Activated T-helper 1 cell treated with Interleukin-2 at 50 U/mL for 16 hours (primary cell): ENCODE measurements at places on chromosomes 2 and 18.
A peak's percentile ranks its signal among the peaks of the same experiment; 100 is the strongest.

DNA sequence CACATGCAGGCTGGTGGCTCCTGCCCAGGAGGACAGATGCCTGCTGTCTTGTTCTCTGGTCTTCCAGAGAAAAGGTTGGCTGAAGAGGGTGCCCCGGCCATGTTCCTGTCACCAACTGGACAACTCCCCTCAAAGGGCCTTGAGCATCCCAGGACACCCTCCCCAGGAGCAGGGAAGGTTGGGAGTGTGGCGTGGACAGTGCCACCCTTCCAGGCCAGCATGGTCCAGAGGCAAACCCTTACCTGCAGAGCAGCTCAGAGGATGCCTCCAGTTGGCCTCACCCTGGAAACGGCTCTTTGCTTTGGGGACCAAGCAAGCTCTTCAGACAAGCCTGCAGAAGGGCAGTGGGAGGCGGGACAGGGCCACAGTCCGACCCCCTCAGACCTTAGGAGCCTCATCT lies 4.9 kb upstream of the GPC1 start:
- no peak for DNase-seq

DNA sequence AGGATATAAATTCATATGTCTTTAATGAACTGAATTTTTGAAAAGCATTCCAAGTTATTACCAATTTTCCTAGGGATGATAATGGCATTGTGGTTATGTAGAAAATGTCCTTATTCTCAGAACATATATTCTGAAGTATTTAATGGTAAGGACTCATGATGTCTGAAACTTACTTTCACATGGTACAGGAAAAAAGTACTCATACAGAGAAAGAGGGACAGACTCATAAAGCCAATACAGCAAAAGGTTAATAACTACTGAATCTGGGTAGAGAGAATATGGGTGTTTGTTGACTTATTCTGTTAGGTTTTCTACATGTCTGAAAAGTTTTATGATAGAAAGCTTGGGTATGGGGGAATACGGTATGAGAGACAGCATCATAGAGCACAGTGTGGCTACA lies 84.3 kb upstream of the SERTAD2 start:
- DNase-seq: no peak

GRCh38 chr2:217988014-217988839 lies 14.6 kb downstream of the TNS1 start:
- DNase-seq: peak; percentile 6

DNA sequence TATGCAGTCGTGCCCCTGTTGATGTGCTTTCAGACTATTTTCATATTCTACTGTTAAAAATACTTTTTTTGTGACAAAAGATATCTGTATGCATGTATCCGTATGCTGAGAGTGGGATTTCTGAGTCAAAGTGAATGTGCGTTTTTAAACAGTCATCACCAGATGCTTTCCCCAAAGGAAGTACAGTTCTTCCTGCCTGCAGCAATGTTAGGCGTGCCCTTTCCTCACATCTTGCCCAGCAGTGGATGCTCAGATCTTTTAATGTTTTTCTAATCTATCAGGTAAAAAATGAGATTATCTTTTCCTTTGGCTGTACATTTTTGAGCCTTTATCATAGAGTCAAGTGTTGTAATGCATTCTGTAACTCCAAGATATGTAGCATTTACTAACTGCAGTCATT lies 111.7 kb downstream of the PTPRM start:
- no peak for DNase-seq

DNA sequence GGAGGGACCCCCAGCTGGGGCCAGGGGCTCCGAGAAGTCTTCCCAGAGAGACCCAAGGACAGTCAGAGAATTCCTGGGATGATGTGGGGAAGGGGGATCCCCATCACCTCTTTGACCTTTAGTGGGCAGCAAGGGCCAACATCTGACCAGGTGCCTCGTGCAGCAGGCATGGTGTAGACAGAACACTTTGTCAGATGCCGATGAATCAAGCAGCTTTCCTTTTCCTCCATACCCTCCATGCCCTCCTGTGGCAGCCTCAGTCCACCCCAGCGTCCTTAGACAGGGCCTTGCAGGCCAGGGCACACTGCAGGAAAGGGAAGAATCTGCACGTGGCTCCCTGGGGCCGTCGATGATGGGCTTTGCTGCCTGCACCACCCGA lies 26.3 kb downstream of the GPR55 start:
- DNase-seq: no peak

- DNase-seq: no peak
Observed at GRCh38 chr18:13136056-13136903, 82.3 kb upstream of the LDLRAD4 start.

DNA sequence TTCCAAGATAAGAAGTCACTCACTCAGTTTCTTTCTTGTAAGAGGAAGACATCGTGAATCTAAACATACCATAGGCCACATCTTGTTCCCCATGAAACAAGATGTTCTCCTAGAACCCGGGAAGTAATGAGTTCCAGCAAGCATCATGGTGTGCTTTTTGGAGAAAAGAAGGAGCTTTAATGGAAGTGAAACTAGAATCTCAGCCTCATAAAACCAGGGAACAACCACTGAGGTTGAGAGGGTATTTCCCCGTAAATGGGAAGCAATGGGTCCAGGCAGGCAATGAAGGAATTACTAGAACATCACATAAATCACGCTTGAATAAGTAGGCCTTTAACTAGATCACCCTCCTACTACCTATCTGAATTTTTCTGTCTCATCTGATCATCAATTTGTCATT lies 40.3 kb downstream of the PSTPIP2 start:
- DNase-seq: no peak

DNA sequence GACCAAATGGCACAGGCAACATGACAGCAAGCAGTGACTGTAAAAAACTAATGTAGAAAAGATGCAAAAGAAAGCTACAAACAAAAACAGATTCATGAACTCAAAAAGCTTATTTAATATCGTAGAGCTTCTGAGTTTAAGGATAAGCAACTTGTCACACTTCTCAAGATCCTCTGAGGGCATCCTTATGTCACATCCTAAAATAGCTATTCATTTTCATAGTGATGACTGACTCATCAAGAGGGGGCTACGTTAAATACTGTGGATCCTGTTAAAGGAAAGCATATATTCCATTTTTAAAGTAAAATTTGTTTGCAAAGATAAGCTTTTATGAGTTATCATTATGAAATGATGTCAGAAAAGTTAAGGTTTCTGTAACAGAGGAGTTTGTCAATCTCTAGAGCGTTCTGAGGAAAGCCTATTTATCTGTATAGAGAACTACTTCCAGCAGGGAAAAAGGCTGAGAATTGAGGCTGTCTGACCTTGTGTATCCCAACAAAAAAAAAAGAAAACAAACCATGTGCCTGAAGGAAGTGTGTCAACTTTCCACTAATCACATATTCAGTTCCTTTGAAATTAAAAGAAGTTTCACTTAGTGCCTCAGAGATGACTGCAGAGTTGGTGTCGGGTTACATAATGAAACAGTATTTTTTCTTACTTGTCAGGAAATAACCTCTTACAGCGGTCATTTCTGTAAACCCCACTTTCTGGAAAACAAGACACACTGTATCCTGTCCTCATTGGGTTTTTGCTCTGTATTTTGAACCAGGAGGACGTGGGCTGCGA lies 115.5 kb downstream of the ESCO1 start:
- no peak for DNase-seq

- DNase-seq: no peak
Observed at GRCh38 chr2:102435741-102436140, 12.8 kb downstream of the IL18RAP start.

DNA sequence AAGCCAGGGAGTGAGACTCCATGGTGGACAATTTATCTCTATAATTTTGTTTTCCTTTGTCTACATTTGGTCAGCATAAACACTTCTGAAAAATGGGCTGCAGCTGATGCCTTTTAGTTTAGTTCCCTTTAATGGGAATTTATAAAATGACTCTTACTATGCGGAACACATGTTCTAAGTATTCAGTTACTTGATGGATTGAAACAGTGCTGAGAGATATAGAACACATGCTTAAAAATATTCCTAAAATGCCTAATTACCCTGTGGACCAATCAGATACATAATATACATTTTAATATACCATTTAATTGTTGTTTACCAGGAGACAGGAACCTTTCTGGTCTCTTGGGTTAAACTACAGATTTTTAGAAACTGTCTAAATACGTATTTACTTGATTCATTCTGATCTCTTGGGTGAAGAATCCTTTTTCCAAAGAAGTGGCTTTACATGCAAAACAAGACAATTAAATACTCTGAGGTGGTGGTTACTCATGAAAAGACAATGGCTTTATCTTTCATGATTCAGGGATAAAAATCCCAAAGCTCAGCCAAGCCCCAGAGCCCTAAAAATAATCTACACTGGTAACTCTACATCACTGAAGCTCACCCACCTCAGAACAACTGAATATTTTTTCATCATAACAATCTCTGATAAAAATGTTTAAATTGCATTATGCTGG lies 128.1 kb upstream of the SERTAD2 start:
- DNase-seq: no peak

GRCh38 chr2:191626497-191627151 lies 51.3 kb upstream of the NABP1 start:
- DNase-seq: no peak

DNA sequence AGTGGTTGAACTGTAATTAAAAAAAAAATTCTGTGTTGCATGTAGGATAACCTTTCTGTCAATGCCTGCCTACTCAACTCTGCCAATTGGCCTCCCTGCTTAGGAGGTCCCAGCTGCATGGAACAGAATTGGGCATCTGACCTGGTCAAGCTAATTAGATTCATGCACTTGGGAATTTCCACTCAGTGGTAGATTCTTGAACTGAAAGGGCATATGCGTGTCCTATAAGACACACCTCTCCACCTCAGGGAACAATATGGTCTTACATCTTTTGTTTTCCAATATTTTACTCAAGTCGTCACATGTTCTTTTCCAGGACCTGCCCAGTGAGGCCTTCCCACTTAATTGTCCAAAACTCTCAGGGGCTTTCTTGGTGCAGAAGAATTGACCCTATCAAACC lies 68.1 kb upstream of the TLK1 start:
- DNase-seq: no peak

- DNase-seq: peak; percentile 50
Observed at GRCh38 chr2:84971510-84972206, 697 bp downstream of the KCMF1 start.

GRCh38 chr2:233053928-233054784 lies 6.0 kb upstream of the INPP5D start:
- DNase-seq: peak; percentile 58

DNA sequence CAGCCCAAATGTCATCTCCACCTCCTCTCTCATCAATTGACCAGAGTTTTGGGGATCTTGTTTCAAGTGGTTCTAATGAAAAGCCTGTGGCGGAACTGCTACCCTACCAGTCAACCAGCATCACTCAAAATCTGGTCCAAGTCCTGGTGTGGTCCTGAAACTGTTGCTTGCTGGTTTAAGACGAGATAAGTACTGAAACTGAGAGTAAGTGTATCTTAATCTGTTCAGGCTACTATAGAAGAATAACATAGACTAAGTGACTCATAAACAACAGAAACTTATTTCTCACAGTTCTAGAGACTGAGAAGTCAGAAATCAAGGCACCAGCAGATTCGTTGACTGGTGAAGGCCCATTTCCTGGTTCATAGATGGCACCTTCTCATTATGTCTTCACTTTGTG lies 879 bp upstream of the GALNT5 start:
- DNase-seq: no peak

GRCh38 chr2:214774108-214774507 lies 35.4 kb downstream of the BARD1 start:
- no peak for DNase-seq

GRCh38 chr18:72692086-72692485 lies 147.9 kb upstream of the CBLN2 start:
- DNase-seq: no peak

DNA sequence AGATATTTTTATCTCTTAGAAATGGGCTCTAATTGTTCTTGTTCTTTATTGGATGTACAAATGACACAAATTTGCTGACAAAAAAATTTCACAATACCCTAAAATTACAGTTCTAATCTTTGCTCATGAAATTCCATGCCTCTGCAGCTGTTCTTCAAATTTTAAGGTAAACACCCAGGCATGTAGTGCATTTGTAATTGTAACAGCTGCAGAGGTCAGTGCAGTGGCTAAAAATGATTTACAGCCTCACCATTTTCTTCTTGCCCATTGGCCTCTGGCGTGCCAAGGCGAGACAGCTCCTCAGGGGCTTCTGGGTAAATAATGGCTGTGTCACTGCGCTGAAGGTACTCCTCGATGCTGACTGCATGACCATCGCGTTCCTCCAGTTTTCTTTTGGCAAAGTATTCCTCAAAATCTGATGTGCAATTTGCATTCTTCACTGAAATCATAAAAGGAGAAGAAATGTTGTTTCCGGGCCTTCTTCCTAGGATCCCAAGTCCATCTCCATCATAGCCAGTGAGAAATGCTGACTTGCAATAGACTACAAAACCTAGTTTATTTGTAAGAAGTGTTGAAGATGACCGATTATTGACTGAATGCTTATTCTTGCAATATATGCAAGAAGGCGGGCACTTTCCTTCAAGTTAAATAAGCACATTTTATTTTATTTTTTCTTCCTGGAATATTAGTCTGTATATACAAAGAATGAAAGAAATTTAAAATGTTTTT lies 115.2 kb downstream of the ZEB2 start:
- DNase-seq: no peak
